ENCODE measurements at places on chromosomes 7 and 10. TPM values are rescaled to one million over a fixed set of nuclear protein-coding genes. Genes with fewer than 3 reads are reported as not detected.

DNA sequence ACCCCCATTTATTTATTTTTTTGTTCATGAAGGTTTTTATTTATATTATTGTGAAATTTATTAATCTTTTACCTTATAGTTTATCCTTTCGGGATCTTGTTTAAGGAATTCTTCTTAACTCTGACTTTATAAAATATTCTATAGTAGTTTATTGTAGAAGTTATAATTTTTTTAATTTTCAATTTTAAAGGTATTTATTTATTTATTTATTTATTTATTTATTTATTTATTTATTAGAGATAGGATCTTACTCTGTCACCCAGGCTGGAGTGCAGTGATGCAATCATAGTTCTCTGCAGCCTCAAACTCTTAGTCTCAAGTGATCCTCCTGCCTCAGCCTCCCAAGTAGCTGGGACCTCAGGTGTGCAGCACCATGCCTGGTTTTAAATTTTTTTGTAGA lies 56.0 kb downstream of the NRF1 start:
- peaks cover 2% of the 10 kb centered on the region for H3K36me3 ChIP-seq
- peak overlapping the region; percentile 29 for H3K27ac ChIP-seq
- peaks cover 6% of the 10 kb centered on the region for H3K4me1 ChIP-seq
- no peaks in the 10 kb centered on the region for H3K27me3 ChIP-seq

GRCh38 chr7:31327071-31327470 lies 13.5 kb downstream of the NEUROD6 start:
- DNase-seq: no peak
- H3K27ac ChIP-seq: no peak overlapping the region
- H3K27me3 ChIP-seq: no peaks in the 10 kb centered on the region
- H3K4me3 ChIP-seq: no peak overlapping the region
- H3K4me1 ChIP-seq: no peaks in the 10 kb centered on the region
- no peaks in the 10 kb centered on the region for H3K36me3 ChIP-seq

DNA sequence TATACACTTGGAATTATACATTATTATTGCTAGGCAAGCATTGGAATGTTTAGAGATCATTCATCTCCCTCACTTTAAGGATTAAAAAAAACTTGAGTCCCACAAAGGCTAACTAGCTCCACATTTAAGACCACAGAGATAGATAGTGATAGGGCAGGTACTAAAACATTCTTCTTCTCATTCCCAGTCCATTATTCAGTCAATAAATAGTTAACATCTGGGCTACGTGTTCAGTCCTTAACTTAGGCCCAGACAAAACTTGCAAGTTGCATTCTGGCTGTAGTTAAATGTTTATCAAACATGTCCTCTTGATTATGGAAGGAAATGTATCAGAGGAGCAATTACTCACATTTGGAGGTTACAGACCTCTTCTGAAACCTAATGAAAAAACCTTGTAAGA lies 2.4 kb downstream of the GNG11 start:
- H3K27ac ChIP-seq: no peak overlapping the region
- DNase-seq: no peak
- peaks cover 57% of the 10 kb centered on the region for H3K27me3 ChIP-seq

DNA sequence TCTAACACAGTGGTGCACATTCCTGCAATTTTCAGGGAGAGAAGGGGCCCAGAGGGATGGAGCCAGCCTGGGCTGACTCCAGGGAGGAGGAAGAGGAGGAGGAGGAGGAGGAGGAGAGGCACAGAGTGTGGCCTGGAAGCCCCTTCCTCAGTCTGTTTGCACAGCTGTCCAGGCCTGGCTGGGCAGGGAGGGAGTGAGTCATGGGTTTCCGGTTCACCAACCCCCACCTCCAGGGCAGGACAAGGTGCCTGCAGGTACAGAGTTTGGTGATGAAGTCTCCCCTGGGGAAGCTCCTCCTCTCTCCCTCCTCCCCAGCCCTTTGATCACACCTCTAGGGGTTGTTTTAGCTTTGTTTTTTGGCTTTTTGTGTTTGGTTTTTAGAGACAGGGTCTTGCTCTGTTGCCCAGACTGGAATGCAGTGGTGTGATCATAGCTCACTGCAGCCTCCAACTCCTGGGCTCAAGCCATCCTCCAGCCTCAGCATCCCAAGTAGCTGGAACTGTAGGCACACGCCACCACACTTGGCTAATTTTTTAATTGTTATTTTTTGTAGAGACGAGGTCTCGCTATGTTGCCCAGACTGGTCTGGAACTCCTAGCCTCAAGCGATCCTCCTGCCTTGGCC lies 77.5 kb upstream of the CUX1 start:
- no peaks in the 10 kb centered on the region for H3K27me3 ChIP-seq
- no peak overlapping the region for H3K27ac ChIP-seq
- H3K36me3 ChIP-seq: no peaks in the 10 kb centered on the region
- DNase-seq: no peak
- peaks cover 7% of the 10 kb centered on the region for H3K4me1 ChIP-seq

- peaks cover 19% of the 10 kb centered on the region for H3K4me1 ChIP-seq
- H3K36me3 ChIP-seq: no peaks in the 10 kb centered on the region
- DNase-seq: no peak
Measured at GRCh38 chr7:102291056-102291915, 4.6 kb downstream of the SH2B2 start.

The GPR15LG gene
- total RNA-seq: not detected

GRCh38 chr10:122254831-122255230 lies 16.3 kb upstream of the BTBD16 start:
- DNase-seq: no peak
- peaks cover 47% of the 10 kb centered on the region for H3K27me3 ChIP-seq
- no peak overlapping the region for H3K4me3 ChIP-seq
- no peaks in the 10 kb centered on the region for H3K36me3 ChIP-seq

DNA sequence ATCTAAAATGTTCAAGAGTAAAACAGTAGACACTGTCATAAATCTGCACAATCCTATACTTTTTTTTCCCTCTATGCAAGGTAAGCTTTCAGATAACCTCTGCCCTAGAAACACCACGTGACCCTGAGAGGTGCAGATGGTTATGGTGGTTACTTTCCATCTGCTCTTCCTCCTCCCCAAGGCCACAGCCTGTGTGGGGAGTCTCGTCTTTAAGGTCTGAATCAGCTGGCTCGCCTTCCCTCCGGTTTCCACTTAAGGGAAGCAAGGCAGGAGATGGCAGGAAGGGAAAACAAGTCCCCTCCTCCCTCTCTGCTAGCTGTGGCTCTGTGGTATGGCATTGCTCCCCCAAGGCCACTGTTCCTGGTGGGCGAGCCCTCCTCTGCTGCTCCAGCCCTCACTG lies 181.8 kb downstream of the GLI3 start:
- H3K36me3 ChIP-seq: no peaks in the 10 kb centered on the region
- no peak overlapping the region for H3K27ac ChIP-seq
- no peak for DNase-seq
- H3K4me3 ChIP-seq: no peak overlapping the region
- H3K4me1 ChIP-seq: no peaks in the 10 kb centered on the region
- H3K27me3 ChIP-seq: peaks cover 5% of the 10 kb centered on the region

DNA sequence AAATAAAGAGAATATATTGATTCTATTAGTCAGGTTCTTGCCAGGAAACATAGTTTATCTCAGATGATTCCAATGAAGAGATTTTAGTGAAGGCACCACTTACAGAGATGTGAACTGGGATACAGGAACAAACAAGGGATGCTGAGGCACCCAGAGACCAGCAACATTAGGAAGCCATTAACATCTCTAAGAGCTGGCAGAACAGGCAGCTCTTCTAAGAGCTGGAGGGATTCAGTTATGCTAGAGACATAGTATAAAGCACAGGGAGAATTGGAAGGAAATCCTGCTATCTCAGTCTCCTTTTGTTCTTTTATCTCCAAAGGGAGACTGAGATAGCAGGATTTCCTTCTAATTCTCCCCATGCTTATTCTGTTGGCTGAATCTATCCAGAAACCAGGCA lies 22.0 kb downstream of the OR6B1 start:
- no peaks in the 10 kb centered on the region for H3K4me1 ChIP-seq
- no peak overlapping the region for H3K27ac ChIP-seq
- peaks cover 7% of the 10 kb centered on the region for H3K27me3 ChIP-seq
- H3K36me3 ChIP-seq: no peaks in the 10 kb centered on the region

DNA sequence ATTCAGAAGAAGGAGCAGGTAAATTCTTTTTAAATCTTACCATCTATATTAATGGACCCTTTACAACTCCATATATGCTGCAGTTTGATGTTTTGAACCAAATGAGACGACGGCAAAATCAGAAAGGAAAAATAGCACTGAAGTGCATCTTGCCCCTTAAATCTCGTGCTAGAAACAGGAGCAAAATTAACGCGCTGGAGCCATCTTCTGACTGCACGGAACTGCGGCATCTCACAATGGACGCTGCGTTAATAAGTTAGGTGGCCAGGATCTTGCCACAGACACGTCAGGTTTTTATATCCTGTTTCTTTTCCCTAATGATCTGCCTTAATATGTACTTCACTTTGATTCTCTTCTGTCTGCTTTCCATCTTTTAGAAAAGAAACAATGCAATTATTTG lies 354.5 kb downstream of the TFEC start:
- no peak overlapping the region for H3K4me3 ChIP-seq
- DNase-seq: no peak

GRCh38 chr7:134313543-134313942 lies 3.2 kb downstream of the SLC35B4 start:
- H3K36me3 ChIP-seq: peaks cover 2% of the 10 kb centered on the region
- H3K27ac ChIP-seq: no peak overlapping the region
- H3K27me3 ChIP-seq: no peaks in the 10 kb centered on the region
- peaks cover 14% of the 10 kb centered on the region for H3K4me1 ChIP-seq
- DNase-seq: no peak
- H3K4me3 ChIP-seq: no peak overlapping the region

The CABCOCO1 gene
- total RNA-seq: not detected

The ZNF853 gene
- total RNA-seq: 1.1 TPM

The C10orf105 gene
- 0.31 TPM for total RNA-seq

The VSTM4 gene
- not detected for total RNA-seq

The BAG3 gene
- 52.4 TPM for total RNA-seq

The ADD3 gene
- 351 TPM for total RNA-seq
